ENCODE measurements at places on chromosomes 6 and 20. TPM values are rescaled to one million over a fixed set of nuclear protein-coding genes. Genes with fewer than 3 reads are reported as not detected.
A peak's percentile ranks its signal among the peaks of the same experiment; 100 is the strongest.

Gene PBOV1
- not detected for total RNA-seq

- no peak for DNase-seq
- H3K36me3 ChIP-seq, result no peaks in the 10 kb centered on the region
- no peaks in the 10 kb centered on the region for H3K27me3 ChIP-seq
Observed at GRCh38 chr20:10359621-10360040, 74.4 kb downstream of the MKKS start.

Gene MUCL3
- not detected for total RNA-seq

DNA sequence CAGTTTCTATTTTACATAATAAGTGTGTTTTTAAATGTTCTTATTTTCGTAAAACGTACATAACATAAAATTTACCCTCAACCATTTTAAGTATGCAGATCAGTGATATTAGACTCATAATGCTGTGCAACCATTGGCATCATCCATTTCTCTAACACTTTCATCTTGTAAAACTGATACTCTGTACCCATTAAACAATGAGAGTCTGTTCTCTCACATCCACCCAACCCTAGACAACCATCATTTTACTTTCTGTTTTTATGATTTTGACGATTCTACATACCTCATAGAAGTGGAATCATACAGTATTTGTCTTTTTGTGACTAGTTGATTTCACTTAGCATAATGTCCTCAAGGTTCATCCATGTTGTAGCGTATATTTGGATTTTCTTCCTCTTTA is 140.4 kb downstream of the TINAG start:
- no peaks in the 10 kb centered on the region for H3K27me3 ChIP-seq
- H3K36me3 ChIP-seq, result no peaks in the 10 kb centered on the region
- no peaks in the 10 kb centered on the region for H3K4me1 ChIP-seq
- no peak for DNase-seq

- H3K4me1 ChIP-seq, result no peaks in the 10 kb centered on the region
- H3K27me3 ChIP-seq, result no peaks in the 10 kb centered on the region
- H3K4me3 ChIP-seq, result no peak overlapping the region
- H3K36me3 ChIP-seq, result no peaks in the 10 kb centered on the region
Observed at GRCh38 chr6:21367649-21368154, 225.8 kb upstream of the SOX4 start.

DNA sequence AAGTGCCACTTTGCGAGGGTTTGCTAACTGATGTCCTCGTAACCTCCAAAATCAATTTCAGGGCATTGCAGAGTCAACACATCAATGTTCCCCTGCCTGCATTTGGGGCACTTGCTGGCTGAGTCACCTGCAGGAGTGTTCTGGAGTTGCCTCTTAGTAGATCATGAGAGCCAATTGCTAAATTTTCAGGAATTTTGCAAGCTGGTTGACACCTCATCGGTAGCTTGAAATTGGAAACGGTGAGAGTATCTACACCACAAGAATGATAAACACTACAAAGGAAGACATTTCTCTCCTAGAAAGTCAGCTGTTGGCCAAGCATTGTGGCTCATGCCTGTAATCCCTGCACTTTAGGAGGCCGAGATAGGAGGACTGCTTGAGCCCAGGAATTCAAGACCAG is 10.8 kb upstream of the BFSP1 start:
- H3K27ac ChIP-seq, result peak overlapping the region; percentile 86
- H3K36me3 ChIP-seq, result no peaks in the 10 kb centered on the region
- H3K4me1 ChIP-seq, result peaks cover 44% of the 10 kb centered on the region
- H3K27me3 ChIP-seq, result no peaks in the 10 kb centered on the region
- DNase-seq, result no peak
- H3K4me3 ChIP-seq, result no peak overlapping the region

- no peaks in the 10 kb centered on the region for H3K27me3 ChIP-seq
- no peak overlapping the region for H3K4me3 ChIP-seq
- H3K27ac ChIP-seq, result no peak overlapping the region
- no peak for DNase-seq
Observed at GRCh38 chr6:13538084-13538483, 36.3 kb upstream of the SIRT5 start.

Gene CCN6
- not detected for total RNA-seq

GRCh38 chr6:34247481-34248197 is 1.2 kb downstream of the SMIM29 start:
- peaks cover 7% of the 10 kb centered on the region for H3K4me1 ChIP-seq
- DNase-seq, result peak; percentile 65
- H3K27ac ChIP-seq, result peak overlapping the region; percentile 81
- H3K4me3 ChIP-seq, result peak overlapping the region; percentile 73
- no peaks in the 10 kb centered on the region for H3K36me3 ChIP-seq

- H3K4me1 ChIP-seq, result no peaks in the 10 kb centered on the region
- H3K27ac ChIP-seq, result no peak overlapping the region
- H3K4me3 ChIP-seq, result no peak overlapping the region
- no peaks in the 10 kb centered on the region for H3K27me3 ChIP-seq
- H3K36me3 ChIP-seq, result peaks cover 51% of the 10 kb centered on the region
- DNase-seq, result no peak
Observed at GRCh38 chr20:61985096-61985495, 80.6 kb downstream of the TAF4 start.

DNA sequence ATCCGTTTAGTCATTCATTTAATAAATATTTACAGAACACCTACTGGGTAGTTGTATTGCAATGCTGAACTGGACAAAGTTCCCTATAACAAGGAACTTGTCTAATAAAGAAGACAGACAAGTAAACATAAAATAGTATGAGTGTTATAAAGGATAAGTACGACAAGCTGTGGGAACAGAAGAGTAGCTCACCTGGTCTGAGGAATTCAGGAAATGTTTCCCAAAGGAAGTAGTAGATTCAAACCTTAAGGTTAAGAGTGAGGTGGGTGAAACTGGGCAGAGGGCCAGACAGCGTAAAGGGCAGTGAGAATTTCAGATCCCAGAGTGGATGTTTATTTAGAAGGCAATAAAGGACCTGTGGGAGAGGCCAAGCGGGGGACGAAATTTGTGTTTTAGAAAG is 72.3 kb upstream of the CD2AP start:
- H3K4me3 ChIP-seq, result no peak overlapping the region
- no peaks in the 10 kb centered on the region for H3K36me3 ChIP-seq
- H3K27ac ChIP-seq, result no peak overlapping the region
